ENCODE measurements at places on chromosomes 7 and 10. TPM values are rescaled to one million over a fixed set of nuclear protein-coding genes. Genes with fewer than 3 reads are reported as not detected.

DNA sequence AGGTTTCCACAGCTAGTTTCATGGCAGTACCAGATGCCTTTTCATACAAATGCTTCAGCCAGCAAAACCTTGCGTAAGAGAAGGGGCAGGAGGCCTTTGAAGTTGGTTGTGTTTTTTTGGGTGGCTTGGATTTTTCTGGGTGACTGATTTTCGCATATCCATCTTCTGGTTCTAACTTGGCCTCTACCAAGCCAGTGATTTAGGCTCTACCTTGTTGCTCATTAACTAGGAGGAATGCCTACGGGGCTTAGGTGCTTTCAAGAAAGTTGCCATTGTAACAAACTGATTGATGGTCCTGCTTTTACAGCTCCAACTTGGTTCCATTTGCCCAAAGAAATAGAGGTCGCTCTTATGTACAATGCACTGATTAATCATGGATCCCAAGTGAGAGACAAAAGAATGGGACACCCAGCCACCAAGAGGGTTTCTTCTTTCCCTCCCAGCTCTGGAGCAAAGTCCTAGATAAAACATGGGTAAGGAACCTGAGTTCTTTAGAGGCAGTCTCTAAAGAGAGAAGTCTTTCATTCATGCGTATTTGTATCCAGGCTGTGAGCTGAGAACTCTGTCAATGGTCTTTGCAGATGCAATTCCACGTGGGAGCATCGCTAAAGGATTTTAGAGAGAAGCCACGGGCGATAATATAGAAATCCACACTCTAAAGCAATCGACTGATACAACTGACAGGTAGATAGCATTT, 92.1 kb upstream of the FGFR2 start:
- no peak for DNase-seq

Gene DRGX
- not detected for total RNA-seq

GRCh38 chr7:1666823-1667565, 3.1 kb upstream of the ELFN1 start:
- DNase-seq: peak; percentile 27

Gene SUN3
- total RNA-seq: 1.1 TPM

DNA sequence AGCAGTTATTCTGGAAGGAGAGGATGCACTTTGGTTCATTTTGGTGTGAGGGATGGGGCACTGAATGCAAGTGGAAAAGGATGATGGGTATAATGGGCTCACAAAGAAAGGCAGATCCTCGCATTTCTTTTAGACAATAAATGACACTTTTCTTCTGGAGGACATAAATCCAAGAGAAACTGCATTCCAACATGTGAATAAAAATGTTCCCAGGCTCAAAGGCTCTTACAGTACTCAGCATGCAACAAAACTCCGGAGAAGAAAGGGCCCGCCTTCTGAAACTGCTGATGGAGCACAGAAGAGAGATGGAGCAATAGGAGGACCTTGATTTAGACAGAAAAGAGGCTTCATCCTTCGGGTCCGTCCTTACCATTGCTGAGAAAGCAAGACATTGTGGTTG, 538.2 kb upstream of the DPP6 start:
- no peak for DNase-seq

Gene PTN
- total RNA-seq: 0.54 TPM

Gene SEC24C
- total RNA-seq: 91.7 TPM

- no peak for DNase-seq
These were observed 36.8 kb upstream of the BAMBI start for GRCh38 chr10:28640551-28640950.

DNA sequence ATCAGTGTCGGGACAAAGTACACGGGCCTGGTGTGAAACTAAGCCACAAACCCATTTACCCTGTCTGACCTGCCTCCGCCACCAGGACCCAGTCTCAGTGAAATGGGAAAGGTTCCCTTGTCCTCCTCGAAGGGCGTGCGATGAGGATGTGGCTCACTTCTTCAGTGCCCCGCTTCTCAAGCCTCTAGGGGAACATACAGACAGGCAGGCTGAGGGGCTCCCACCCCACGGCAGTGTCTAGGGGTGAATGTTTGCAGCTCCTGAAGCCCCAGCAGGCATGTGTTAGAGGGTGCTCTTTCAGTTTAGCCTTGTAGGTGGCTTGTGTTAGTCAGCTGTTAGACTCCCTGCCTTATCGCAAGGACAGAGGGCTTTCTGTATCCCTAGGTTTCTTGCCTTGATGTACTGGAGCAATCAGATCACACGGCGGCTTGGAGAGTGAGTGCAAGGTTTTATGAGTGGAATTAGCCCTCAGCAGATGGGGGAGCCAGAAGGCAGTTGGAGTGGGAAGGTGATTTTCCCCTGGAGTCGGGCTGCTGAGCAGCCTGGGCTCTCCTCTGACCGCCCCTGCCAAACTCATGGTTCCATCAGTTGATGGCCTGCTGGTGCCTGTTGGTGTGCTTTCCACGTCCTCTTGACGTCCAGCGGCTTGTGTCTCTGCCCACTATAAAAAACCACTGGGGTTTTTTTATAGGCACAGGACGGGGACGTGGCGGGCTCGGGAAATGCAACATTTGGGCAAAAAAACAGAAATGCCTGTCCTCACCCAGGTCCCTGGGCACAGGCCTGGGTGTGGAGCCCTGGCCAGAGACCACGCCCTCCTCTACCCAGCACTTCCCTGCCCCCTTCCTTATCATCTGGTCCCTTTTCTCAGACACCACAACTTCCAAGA, 759 bp downstream of the NUDT1 start:
- DNase-seq: peak; percentile 53

Gene CCL24
- total RNA-seq: 0.68 TPM

DNA sequence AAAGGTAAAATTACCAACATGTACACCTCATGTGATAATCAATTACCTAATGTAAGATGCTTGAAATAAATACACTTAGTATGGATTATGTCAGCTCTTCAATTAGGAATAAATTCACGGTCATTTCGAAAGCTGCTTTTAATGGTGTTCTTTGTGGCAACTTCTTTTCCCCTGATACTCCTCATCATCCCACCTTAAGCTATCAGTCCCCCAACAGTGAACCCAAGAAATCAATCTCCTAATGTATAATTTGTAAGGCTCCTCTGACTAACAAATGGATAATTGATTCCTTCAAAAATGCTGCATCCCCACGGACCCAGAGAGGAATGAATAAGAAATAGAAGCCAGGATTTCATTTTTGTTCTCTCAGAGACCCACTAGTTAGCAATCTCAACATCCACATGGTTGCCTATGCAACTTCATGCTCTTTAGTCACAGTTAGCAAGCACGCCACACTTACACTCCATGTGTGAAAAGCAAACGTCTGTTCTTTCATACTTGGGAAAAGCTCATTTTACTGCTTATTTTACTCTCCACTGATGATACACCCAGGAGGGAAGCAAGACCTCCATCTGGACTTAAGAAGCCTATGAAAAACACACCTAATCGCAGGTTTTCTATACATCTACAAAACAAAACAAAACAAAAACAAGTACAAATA, 70.1 kb downstream of the VPS41 start:
- no peak for DNase-seq

GRCh38 chr10:132774902-132775863, 10.8 kb downstream of the NKX6-2 start:
- no peak for DNase-seq

Gene LIPF
- total RNA-seq: not detected

Gene GIMAP5
- total RNA-seq: not detected

DNA sequence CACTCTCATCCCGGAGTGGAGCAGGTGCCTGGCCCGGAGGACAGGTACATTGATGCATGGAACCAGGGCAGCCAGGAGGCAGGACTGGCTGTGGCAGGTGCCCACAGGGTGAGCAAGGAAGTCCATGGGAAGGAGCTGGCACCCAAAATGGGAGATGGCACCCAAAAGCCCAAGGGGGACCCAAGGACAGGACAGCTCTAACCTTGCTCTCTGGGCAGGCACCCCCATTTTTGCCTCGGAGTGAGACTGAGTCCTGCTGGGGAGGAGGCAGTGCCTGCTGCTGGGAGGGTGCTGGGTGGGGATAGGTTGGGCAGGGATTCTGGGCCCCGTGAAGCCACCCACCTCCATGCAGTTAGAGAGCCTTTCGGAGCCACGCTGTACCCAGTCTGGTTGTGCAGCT, 234.5 kb downstream of the TCERG1L start:
- no peak for DNase-seq

DNA sequence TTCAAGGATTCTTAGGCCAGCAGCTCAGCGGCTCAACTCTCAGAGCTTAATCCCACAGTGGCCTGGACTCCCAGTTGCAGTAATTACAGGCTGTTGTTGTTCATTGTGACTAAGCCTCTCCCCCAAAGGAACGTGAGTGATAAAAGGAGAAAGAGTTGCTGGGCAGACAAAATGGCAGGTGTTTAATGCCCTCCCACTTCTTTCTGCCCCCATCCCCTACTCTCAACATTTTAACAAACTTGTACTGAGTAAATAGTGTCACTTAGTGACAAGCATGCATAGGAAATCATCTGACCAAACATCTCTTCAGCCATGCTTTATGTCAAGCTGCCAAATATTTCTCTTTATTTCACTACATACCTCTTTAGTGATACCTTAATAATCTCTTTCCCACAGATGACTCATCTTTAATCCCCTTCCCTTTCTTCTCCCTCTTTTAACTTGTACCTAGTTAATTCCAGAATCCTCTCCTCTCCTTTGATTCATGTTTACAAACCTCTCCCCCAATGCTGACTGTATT, 12.4 kb upstream of the MTERF1 start:
- DNase-seq: no peak

GRCh38 chr7:80588591-80588990, 49.9 kb upstream of the CD36 start:
- DNase-seq: no peak

GRCh38 chr10:95865814-95866466, 41.8 kb upstream of the CC2D2B start:
- DNase-seq: no peak

Gene ERV3-1
- total RNA-seq: 7.6 TPM

DNA sequence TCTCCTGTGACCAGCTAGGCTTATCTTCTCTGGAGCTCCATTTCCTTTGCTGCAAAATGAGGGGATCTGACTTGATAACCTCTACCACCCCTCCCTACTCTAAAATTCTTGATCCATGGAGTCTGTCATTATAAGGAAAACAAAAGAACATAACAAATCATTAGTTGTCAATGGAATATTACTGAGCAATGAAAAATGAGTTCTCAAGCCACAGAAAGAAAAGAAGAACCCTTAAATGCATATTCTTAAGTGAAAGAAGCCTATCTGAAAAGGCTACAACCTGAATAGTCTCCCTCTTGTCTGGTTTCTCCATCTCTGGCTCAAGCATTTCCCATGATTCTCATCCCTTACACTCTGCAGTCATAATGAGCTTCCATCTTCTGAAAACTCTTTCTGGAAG, 110.4 kb downstream of the PRKCQ start:
- DNase-seq: no peak

Gene PI4K2A
- 12.6 TPM for total RNA-seq

Gene ADRB1
- 0.47 TPM for total RNA-seq

- DNase-seq: no peak
These were observed 16.0 kb upstream of the LANCL2 start for GRCh38 chr7:55349121-55349520.

- peak; percentile 36 for DNase-seq
These were observed 99.2 kb downstream of the SUGCT start for GRCh38 chr7:40234046-40234445.

GRCh38 chr10:79025199-79025832, 43.5 kb upstream of the ZMIZ1 start:
- no peak for DNase-seq

Gene SLC26A4
- total RNA-seq: not detected

Gene RASA4B
- total RNA-seq: 0.76 TPM

- no peak for DNase-seq
These were observed 2.9 kb upstream of the MMP21 start for GRCh38 chr10:125778556-125778955.

GRCh38 chr10:89213191-89213808, 6.2 kb upstream of the CH25H start:
- no peak for DNase-seq

DNA sequence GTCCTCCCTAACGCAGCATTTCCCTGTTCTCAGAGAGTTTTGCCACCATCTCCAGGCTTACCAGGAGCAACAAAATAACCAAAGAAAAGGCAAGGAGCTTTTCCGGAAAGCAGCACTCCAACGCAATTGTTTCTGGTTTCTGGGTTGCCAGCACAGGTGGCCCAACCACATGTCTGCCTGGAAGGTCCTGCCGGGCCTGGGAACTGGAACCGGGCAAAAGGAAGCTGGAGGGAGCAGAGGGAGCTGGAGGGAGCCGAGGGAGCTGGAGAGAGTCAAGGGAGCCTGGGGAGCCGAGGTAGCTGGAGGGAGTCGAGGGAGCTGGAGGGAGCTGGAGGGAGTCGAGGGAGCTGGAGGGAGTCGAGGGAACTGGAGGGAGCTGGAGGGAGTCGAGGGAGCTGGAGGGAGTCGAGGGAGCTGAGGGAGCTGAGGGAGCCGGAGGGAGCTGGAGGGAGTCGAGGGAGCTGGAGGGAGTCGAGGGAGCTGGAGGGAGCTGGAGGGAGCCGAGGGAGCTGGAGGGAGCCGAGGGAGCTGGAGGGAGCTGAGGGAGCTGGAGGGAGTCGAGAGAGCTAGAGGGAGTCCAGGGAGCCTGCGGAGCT, 54.6 kb downstream of the STK32C start:
- DNase-seq: no peak

- DNase-seq: no peak
These were observed 81.5 kb upstream of the LRRTM3 start for GRCh38 chr10:66844176-66844942.

GRCh38 chr7:131921016-131921415, 364.6 kb upstream of the PODXL start:
- no peak for DNase-seq

DNA sequence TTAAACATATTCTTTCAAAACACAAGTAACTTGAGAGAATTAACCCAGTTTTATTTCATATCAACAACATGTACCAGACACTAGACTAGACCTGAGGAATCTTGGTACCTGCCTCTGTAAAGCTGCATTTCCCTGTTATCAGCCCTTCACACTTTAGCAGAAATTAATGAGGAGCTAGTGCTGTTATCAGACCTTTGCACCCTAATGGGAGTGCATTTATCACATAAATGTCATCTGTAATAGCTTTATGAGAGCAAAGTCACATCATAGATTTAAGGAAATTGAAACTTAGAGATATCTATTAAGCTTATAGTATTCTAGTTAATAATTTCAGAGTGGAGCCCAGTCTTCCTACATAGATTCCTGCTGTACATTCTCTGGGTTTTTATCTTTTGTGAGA, 270.4 kb upstream of the YAE1 start:
- no peak for DNase-seq

Gene ITIH5
- total RNA-seq: 2.0 TPM

Gene NANOS1
- total RNA-seq: 6.8 TPM

DNA sequence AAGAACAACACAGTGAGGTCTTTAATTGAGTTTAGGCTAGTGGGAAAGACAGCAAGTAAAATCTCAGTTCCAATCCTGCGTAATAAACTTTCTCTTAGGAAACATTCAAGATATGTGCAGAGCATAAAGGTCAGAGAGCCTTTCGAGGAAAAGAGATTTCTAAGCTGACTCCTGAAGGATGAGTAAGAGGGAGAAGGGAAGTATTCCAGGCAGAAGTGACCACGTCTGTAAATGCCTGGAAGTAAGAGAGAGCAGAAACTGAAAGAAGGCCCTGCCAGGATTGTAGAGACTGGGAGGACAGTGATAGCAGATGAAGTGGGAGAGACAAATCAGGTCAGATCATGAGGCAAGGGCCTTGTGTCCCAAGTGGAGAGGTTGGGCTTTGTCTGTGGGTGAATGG, 41.8 kb downstream of the PNLIPRP3 start:
- DNase-seq: no peak

Gene HOXA3
- total RNA-seq: 20.9 TPM

- no peak for DNase-seq
These were observed 45.9 kb upstream of the TNRC18 start for GRCh38 chr7:5469375-5470166.

- DNase-seq: peak; percentile 49
These were observed at the start of gene GRM8 for GRCh38 chr7:127252778-127253280. GRM8 (minus strand) TSS chr7:127252941.

Gene PGAM2
- not detected for total RNA-seq

- DNase-seq: no peak
These were observed 61.0 kb downstream of the VIPR2 start for GRCh38 chr7:159083698-159084068.
